Central memory CD8-positive, alpha-beta T cell (primary cell): ENCODE measurements at places on chromosomes 3 and 15.

- no peak for DNase-seq
These were observed 8.8 kb downstream of the DLL4 start for GRCh38 chr15:40937762-40938535.

- no peak for DNase-seq
These were observed 772.3 kb downstream of the SI start for GRCh38 chr3:164306042-164306441.

DNA sequence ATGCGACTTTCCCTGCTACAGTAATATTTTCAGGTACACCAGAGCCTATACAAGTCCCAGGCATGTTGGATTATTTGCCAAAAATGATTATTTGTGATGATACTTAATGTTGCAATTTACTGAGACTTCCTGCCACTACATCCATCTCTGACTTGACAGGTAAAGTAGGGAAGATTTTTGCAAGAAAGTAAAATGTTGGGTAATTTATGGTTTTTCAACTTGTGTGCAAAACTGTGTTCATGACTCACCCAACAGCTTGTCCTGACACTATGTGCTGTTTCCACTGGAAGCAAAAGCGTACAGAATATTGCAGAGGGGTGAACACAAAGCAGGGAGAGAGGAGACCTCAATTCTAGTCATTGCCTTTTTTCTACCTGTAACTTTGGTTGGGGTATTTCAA, 5.4 kb upstream of the CRBN start:
- DNase-seq = no peak

DNA sequence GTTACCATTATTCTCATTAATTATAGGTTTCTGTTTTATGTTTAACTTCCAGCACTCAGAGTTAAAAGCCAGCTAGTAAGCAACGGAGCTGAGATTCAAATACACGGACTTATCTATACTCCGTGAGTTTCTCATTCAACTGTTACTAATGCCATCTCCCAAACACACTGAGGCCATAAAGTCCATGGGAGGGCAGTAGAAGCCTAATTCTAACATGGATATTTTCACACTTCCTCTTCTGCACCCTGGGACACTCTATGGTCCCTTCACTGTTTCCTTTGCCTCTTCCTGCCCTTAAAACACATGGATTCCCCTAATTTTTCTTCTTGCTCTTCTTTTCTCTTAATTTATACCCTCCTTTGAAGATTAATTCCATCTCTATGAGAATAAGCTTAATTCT, 245.0 kb downstream of the KLF13 start:
- DNase-seq = no peak

- no peak for DNase-seq
These were observed 29.8 kb downstream of the FSTL1 start for GRCh38 chr3:120420928-120421551.

- no peak for DNase-seq
These were observed 94.8 kb downstream of the GABRG3 start for GRCh38 chr15:27065785-27066184.

GRCh38 chr3:57627976-57628375, 30.8 kb upstream of the ARF4 start:
- DNase-seq = no peak

DNA sequence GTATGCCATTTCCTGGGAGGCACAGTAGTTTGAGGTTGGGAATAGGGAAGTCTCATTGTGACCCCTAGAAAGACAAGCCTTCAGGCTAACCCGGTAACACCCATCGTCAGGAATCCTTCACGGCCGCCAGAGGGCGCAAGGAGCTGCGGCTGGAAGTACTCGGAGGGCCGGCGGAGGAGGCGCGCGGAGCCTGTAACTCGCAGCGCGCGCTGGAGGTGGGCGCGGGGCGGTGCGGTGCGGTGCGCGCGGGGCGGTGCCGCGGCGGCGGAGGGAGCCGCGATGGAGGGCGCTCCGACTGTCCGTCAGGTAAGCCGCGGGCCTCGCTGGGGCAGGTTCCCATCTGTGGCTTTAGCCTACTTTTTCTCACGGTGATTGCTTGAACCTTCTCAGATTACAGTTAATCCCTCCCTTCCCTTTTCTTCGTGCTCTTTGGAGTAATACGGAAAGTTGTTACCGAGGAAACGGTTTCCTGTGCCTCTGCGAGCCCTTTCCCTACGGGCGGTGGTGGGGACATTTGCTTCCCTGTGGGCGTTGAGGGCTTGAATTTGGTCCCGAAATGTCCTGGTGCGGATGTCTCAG, at the start of gene GRAMD1C:
Gene GRAMD1C (plus strand): TSS at position 158 of the 579 bp plus-strand sequence. CDS start 122 bp downstream, at position 280.
- DNase-seq = peak; percentile 75

DNA sequence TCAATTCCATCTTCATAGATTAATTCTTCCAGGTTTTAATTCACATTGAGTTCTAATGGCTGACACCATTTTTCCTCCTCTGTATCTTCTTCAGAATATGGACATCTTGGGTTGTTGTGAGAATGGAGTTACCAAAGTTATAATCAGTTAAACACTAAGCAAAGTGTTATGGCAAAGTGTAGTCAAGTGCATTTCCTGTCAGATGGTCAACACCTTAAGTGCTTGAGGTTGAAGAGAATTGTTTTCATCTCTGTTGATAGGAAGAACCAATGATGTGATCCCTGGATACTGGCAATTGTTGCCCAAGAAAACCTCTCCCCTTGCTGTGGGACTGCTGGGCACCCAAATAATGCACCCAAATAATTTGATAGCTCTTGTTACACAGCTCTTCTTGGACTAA, 102.6 kb upstream of the SATB1 start:
- DNase-seq = no peak

GRCh38 chr15:82624008-82624407, 23.2 kb downstream of the CPEB1 start:
- no peak for DNase-seq

- no peak for DNase-seq
These were observed 19.5 kb upstream of the CMTM7 start for GRCh38 chr3:32372213-32372490.

DNA sequence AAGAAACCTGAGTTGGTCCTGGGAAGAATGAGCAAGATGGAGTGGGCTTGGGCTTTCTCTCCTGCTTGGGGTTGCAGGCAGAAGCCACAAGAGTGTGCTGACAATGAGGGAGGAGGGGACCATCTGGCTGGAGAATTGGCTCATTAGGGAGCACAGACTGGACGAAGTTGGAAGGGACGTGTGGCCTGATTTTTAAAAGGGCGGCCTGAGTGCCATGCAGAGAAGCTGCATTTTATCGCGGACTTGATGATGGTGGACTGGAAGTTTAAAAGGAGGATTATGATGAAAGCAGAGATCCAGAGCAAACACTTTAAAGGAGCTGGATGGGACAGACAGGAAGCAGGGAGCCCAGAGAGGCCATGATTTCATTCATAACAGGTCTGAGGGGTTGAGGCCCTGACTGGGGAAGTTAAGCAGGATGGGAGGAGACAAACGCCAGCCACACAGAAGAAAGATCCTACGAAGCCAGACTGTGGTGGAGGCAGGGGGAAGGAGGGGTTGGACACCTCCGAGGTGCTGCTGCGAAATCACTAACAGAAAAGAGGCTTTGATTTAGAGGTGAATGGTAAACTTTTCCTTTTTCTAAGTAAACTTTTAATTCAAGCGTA, 23.6 kb downstream of the TLNRD1 start:
- DNase-seq = no peak
